ENCODE measurements at places on chromosomes 4 and X.

DNA sequence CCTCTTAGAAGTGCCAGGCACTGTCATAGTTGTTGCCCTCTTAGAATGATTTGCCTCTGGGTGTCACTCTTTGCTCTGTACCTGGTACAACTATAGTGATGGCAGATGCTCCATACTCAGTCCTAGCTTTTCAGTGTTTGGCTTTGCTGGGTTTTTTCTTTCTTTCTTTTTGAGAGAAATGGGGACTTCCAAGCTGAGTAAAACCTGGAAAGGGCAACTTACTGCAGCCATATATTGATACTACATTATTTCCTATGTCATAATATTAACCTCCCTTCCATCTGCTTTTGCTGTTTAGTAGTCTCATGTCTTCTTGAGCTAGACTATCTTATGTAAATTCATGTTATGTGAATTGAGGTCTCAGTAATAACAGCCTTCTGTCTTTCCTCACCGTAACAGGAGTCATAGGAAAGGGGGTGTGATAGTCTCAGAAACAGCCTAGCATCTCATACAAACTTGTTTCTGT, 49.0 kb downstream of the NIPAL1 start:
- ATAC-seq, result no peak

GRCh38 chr4:127069675-127070074, 563.1 kb upstream of the INTU start:
- ATAC-seq, result no peak

- peak; percentile 73 for ATAC-seq
Measured at GRCh38 chr4:153564630-153565525, 98.7 kb downstream of the TMEM131L start.

DNA sequence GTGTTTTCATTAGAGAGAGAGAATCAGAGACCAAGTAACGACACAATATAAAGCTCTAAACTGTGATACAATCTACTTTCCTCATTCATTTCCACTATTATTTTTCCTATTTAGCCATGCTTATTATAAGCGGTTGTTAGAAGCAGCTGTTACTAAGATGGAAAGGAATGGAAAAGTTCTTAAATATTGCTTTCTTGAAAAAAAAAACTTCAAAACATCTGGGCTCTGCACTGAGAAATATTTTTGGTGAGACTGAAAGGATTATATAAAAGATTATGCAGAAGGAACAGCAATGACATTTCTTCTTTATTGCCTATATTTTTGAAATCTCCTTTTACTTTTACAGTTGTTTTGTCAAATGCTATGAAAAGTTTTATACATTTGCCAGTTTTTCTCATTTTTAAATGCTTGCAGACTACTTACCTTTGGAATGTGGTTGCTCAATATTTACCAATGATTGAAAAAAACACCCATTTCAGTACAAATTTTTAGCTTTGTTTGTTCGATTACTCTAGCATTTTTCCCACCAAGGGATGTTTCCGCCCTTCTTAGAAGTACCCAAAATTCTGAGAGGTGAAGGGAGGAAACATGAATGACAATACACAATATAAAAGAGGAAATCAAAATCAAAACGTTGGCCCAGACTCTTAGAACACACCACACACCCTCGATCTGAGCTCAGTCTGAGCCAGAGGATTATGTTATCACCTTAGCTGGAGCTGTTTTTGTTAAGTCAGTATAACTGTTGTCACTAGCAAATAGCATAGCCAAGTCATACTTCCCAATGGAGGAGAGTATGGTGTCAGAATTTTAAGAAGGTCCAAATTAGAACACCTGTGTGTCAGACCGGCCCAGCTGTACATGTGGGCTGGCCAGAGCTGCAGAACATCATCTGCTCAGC, 18.4 kb downstream of the DKK2 start:
- no peak for ATAC-seq

DNA sequence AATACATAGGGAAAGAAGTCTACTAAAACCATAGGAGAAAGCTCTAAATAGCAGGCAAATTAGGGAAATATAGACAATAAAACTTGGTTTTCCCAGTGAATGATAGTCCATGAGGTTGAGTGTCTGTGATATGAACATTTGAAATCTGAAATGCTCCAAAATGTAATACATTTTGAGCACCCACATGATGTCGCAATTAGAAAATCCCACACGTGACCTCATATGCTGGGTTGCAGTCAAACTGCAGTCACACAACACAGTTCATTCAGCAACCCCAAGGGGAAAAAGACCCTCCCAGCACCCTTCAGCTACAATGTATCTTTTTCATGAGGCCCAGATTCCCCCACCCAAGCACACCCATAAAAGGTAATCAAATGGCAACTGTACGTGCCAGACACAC, 155.6 kb downstream of the BTC start:
- no peak for ATAC-seq

DNA sequence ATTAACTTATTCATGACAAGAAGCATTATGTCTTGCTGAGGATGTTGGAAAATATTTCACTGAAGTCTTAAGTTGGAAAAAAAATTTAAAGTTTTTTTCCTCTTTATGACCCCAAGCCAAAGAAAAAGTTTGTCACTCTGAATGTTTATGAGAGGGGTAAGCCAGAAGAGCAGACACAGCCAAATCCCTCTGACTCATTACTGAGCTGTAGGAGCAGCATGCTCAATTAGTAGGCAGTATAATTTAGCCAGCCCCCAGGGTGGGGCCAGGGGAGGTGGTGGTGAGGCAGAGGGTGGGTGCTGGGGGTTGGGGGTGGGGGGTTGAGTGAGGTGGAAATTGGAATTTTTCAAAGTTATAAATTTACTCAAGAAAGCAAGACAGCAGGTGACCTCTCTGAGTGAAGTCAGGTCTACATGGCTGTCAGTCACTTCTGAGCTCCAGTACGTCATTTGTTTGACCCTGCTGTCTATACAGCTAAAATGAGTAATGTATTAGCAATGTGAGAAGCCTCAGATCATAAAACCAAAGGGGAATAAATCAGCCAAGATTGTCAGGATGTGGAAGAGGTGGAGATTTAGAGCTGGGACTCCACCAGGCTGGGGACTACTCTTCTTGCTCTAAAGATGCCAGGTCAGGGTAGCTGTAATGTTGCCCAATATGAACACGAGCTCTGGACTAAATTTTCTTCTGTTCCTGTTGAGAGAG, 98.8 kb upstream of the NDP start:
- no peak for ATAC-seq

GRCh38 chr4:8589823-8590545, 2.6 kb upstream of the CPZ start:
- ATAC-seq, result no peak

- no peak for ATAC-seq
Measured at GRCh38 chrX:17848545-17849265, 12.4 kb downstream of the RAI2 start.

- ATAC-seq, result no peak
Measured at GRCh38 chr4:79163981-79164490, 161.8 kb downstream of the NAA11 start.

GRCh38 chrX:45083314-45083713, 117.4 kb downstream of the DIPK2B start:
- no peak for ATAC-seq

- ATAC-seq, result peak; percentile 93
Measured at GRCh38 chr4:133148690-133149363, at the start of gene PCDH10. Gene PCDH10, plus strand, starts transcription at chr4:133149294. Its CDS starts 847 bp downstream, at chr4:133150141.

- no peak for ATAC-seq
Measured at GRCh38 chr4:143586080-143586479, 72.6 kb downstream of the SMARCA5 start.

- no peak for ATAC-seq
Measured at GRCh38 chr4:71472946-71473345, 134.1 kb downstream of the SLC4A4 start.

- no peak for ATAC-seq
Measured at GRCh38 chr4:22237155-22237751, 278.6 kb downstream of the ADGRA3 start.

GRCh38 chr4:38135201-38135600, 175.0 kb downstream of the PTTG2 start:
- ATAC-seq, result no peak

GRCh38 chrX:15072880-15073279, 197.0 kb downstream of the ASB9 start:
- ATAC-seq, result no peak

DNA sequence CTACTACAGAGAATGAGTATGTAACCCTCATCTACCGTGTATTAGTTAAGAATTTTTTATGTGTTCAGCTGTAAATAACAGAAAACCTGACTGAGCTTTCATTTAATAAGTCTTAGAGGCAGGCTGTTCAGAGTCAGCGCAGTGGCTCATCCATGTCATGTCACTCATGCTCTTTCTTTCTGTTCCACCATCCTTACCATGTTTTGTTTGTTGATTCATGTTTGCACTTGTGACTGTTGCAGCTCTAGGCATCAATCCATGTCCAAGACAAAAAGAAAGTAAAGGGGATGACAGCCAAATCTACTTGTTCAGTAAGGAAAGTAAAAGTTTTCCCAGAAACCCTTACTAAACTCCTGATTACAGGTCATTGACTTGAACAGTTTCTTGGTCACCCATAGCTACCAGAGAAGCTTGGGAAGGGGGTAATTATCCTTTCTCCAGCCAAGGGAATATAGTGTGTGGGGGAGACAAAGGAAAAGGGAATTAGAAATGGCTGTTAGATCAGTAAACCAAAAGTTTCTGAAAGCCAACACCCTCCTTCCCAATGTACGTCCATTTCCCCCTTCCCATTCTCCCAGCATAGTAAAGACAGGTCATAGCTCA, 9.0 kb downstream of the ART3 start:
- no peak for ATAC-seq

DNA sequence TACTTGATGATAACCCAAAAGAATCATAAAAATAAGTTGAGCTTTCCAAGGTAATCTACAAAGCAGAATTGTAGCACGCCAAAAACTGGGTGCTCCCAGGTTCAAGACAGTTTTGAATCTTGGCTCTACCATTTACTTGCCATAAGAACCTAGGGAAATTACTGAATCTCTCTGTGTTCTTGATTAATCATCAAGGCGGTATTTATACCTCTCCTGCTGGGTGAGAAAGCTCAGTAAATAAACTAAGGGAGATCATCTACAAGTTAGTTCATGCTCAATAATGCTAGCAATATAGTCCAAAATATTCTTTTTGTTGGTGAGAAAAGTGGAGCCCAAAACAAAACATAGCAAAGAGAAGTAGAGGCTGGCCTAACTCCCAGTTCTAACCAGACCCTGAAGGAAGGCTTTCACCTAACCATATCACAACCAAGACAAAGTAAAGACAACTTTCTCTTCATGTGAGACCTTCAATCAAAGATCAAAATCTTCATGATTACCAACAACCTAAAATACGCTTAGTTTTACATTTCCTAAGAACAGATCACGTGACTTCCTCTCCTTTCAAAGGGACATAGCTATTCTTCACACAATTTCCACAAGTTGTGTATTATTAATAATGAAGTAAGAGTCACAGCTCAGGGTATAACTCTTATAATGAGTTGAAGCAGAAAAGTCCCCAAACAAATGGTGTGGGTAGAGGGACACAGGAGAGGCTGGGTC, 34.4 kb downstream of the TNIP3 start:
- no peak for ATAC-seq

DNA sequence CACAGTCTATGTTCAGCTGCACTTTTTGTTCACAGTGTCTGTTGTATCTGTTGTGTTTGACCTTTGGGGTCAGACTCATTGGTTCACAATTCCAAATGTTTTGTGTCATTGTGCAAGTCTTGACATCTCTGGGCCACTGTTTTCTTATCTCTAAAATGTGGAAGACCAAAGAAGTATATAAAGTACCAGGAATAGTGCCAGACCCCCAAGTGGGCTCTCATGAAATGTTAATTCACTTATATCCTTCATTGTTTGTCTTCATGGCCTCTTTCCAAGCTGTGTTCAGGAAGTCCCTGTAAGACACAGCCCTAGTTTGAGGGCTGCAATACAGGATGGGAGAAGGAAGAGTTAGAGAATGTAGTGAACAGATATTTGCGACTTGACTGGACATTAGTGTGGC, 468.3 kb upstream of the BOD1L1 start:
- ATAC-seq, result no peak

DNA sequence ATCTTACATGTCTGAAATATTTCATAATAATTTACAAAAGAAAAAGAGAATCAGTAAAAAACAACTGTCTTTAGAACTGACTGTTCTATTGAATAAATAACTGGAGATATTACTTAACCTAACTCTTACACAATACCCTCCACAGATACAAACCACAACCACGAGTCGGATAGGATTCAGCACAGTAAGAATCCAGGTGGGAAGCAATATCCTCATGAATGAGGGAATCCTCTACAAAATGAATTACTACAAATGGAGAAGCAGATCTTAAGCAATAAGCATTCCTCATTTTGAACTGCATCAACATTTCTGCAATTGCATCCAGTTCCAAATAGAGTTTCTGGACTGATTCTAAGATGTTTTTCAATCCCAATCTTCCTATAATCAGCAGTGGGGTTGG, 227.1 kb downstream of the SH2D1A start:
- ATAC-seq, result peak; percentile 74

- ATAC-seq, result no peak
Measured at GRCh38 chr4:141009931-141010330, 123.3 kb downstream of the RNF150 start.

GRCh38 chr4:8393593-8394038, 46.9 kb downstream of the ACOX3 start:
- peak; percentile 87 for ATAC-seq

DNA sequence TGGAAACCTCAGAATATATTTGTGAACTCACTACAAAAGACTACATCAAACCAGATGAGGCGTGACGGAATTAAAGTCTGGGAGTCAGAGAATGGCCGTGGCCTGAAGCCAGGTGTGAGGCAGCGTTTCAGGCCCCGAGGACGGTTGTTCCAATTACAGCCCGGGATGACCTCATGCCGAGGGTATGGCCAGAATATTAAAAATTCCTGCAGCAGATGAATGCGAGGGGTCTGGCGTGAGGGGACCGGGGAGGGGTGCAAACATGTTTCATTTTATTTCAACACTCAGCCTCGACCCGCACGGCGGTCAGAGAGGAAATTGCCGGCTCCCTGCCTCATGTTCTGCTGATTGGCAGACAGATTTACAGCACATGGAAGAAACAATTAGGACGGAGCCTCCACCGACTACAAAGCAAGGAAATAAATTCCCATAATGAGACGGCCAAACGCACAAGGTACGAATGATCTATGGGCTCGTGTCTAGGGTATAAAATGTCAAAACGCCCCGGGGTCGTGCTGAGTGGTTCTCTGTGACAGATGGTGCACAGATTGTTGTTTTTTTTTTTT, 289.7 kb downstream of the SHOX start:
- ATAC-seq, result no peak

DNA sequence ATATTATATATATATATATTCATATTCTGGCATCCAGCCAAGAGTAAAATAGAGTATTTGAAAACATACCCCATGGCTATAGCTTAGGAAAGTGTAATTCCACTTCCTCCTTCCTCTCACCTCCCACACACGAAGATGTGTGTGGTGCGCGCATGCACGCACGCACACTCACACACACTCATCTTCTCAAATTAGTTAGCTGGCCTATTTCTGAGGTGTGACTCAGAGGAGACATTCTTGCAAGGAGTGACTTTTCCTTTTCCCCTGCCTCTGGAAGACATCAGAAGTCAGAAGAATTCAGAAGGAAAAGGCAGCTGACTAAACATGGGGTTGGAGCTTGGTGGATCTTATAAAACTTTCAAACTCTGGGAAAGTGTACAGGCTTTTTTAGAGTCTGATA, 8.8 kb downstream of the ENPEP start:
- peak; percentile 32 for ATAC-seq
